ENCODE measurements at places on chromosomes 12 and 14.

DNA sequence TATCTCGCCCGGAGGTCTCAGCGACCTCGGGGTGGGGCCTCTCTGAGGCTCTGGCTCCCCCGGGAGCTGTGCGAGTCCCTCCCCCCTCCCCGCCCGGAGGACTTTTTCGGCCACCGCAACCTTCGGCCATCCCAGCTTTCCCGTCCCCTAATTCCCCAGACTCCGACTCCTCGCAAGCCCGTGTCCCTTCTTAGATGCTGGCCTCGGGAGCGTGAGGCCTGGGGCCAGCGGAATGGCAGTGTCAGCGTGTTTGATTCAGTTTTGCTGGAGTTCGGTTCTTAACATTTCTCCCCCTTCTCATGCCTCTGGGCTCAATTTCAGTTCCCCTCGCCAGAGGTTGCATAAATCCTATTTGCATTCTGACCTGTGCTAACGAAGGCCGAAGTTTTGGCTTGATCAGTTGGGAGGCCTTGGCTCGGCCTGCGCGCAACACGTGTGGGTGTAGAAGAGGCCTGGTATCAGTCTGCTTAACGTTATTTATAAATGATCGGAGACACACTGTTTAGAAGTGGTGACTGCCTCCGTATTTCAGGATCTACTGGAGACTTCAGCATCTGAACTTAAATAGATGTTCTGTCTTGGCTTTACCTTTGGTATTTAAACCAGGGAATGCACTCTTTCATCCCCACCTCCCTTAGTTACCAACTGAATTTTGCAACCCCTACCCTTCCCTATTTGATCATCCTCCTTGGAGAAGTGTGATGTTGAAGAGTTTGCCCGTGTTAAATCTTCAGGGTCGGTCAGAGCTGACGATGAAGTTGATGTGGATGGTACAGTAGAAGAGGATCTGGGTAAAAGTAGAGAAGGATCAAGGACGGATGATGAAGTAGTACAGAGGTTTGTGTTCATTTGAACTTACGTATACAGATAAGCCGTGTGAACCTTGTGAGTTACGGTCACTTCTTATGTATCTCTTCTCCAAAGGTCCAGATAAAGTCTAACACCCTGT lies 851 bp downstream of the HSP90B1 start:
- DNase-seq, result no peak

GRCh38 chr12:15044471-15044870 lies 71.6 kb downstream of the PDE6H start:
- no peak for DNase-seq

GRCh38 chr12:9147461-9147860 lies 31.7 kb upstream of the A2M start:
- no peak for DNase-seq

DNA sequence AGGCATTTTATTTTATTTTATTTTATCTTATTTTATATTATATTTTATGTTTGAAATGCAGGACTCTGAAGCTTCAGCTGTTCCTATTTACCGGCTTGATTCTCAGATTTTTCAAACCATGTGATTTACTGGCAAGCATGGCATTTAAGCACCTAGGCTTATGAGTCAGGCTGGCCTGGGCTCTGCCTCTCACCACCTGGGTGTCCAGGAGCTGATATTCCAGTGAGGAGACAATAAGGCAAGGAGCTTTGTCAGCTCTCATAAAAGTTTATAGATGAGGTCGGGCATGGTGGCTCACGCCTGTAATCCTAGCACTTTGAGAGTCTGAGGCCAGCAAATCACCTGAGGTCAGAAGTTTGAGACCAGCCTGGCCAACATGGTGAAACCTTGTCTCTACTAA lies 2.1 kb downstream of the DAO start:
- no peak for DNase-seq

All from stimulated activated CD8-positive, alpha-beta memory T cell treated with anti-CD3 and anti-CD28 coated beads, Interleukin-4, amount 100 ng/mL, for 1 hour (primary cell).